ENCODE measurements at places on chromosomes 6 and 20.

- peaks cover 33% of the 10 kb centered on the region for H3K36me3 ChIP-seq
- H3K27ac ChIP-seq = no peak overlapping the region
- peaks cover 17% of the 10 kb centered on the region for H3K4me1 ChIP-seq
- no peaks in the 10 kb centered on the region for H3K27me3 ChIP-seq
- no peak for DNase-seq
Observed at GRCh38 chr20:32230707-32231106, 23.0 kb downstream of the POFUT1 start.

GRCh38 chr6:101517632-101518031 is 124.1 kb downstream of the GRIK2 start:
- H3K27me3 ChIP-seq = no peaks in the 10 kb centered on the region
- no peaks in the 10 kb centered on the region for H3K36me3 ChIP-seq
- DNase-seq = no peak
- no peak overlapping the region for H3K27ac ChIP-seq
- H3K4me3 ChIP-seq = no peak overlapping the region
- no peaks in the 10 kb centered on the region for H3K4me1 ChIP-seq

GRCh38 chr20:51710361-51710894 is 57.8 kb downstream of the ATP9A start:
- H3K4me1 ChIP-seq = no peaks in the 10 kb centered on the region
- H3K4me3 ChIP-seq = no peak overlapping the region
- no peak overlapping the region for H3K27ac ChIP-seq

DNA sequence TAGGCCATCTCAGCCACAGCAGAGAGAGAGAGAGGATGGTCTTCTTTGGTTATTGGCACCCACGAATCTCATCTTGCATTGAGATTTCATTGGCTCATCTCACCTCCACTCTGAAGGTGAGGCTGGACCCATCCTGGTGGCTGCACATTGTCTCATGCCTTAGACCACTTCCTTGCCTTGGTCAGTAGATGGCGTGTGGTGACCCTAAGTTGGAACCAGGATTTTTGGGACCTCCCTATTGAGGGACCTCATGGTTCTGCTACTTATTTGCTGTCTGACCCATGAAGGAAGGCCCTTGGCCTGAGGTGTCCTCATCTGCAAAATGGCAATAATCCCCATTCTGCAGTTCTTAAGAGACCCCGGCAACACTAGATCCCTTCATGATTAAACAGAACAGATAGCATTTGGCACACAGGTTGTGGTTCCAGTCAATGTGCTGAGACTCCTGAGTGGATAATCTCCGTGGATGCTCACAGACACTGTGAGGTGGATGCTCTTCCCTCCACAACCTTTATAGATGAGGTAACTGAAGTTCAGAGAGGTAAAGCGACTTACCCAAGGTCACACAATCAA is 21.5 kb upstream of the AAR2 start:
- H3K27ac ChIP-seq = no peak overlapping the region
- H3K27me3 ChIP-seq = no peaks in the 10 kb centered on the region
- H3K36me3 ChIP-seq = no peaks in the 10 kb centered on the region
- H3K4me3 ChIP-seq = no peak overlapping the region
- no peaks in the 10 kb centered on the region for H3K4me1 ChIP-seq

DNA sequence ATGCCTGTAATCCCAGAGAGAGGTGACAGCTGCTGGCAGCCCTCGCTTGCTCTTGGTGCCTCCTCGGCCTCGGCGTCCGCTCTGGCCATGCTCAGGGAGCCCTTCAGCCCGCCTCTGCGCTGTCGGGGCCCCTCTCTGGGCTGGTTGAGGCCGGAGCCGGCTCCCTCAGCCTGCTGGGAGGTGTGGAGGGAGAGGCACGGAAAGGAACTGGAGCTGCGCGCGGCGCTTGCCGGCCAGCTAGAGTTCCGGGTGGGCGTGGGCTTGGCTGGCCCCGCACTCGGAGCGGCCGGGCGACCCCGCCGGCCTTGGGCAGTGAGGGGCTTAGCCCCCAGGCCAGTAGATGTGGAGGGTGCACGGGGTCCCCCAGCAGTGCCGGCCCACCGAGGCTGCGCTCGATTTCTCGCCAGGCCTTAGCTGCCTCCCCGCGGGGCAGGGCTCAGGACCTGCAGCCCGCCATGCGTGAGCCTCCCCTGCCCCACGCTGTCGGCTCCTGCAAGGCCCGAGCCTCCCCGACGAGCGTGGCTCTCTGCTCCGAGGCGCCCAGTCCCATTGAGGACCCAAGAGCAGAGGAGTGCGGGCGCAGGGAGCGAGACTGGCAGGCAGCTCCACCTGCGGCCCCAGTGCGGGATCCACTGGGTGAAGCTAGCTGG is 34.6 kb downstream of the C6orf52 start:
- no peak overlapping the region for H3K4me3 ChIP-seq
- no peaks in the 10 kb centered on the region for H3K36me3 ChIP-seq
- no peaks in the 10 kb centered on the region for H3K27me3 ChIP-seq
- H3K4me1 ChIP-seq = no peaks in the 10 kb centered on the region
- H3K27ac ChIP-seq = no peak overlapping the region

DNA sequence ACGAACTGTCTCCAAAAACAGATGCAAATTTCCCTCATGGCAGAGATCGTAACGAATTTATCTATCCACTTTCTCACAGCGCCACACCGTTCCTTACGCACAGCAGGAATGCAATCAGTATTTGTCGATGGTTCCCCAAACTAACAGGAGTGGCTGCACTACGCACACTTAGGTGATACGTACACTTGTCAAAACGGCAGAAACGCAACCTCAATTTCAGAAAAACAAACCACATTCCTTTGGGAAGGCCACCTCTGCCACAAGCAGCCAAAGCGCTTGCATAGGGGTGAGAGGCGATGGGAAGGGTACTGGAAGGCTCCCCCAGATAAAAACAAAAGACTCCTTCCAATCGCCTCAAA is 638 bp downstream of the MDN1 start:
- no peaks in the 10 kb centered on the region for H3K27me3 ChIP-seq
- H3K4me1 ChIP-seq = peaks cover 16% of the 10 kb centered on the region
- no peak for DNase-seq
- peak overlapping the region; percentile 85 for H3K4me3 ChIP-seq
- H3K27ac ChIP-seq = peak overlapping the region; percentile 78
